ENCODE measurements at places on chromosomes 5 and 9.

- DNase-seq = no peak
Observed at GRCh38 chr5:71790433-71790832, 71.4 kb downstream of the CARTPT start.

DNA sequence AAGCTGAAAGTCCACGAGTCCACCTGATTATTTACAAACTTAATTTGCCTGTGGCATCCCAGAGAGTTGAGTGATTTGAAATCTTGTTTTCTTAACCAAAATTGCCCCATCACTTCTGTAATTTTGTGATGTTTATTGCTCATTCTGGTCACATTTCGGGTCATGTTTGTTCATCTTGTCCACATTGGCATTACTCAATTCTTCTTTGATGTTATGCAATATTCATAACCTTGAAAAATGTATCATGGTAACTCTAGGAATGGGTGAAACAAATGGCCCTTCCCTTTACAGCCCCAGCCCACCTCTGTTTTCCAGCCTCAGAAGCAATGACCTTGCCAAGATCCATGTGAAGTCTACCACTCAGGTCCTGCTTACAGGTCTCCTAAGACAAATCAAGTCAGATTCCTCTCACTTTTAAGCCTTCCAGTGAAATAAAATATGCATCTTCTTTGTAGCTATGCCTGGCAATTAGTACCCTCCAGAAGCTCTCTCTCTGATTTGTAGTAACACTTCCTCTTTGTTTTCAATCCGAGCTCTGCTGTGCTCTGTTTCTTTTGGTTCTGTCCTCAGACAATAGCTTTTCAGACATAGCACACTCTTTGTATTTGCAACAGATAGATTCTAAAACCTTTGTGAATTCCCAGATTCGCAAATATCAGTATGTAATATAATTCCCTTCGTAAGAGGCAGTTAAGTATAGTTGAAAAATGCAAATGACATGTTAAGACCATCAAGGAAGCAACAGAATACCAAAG is 330.3 kb upstream of the IRX1 start:
- no peak for DNase-seq

DNA sequence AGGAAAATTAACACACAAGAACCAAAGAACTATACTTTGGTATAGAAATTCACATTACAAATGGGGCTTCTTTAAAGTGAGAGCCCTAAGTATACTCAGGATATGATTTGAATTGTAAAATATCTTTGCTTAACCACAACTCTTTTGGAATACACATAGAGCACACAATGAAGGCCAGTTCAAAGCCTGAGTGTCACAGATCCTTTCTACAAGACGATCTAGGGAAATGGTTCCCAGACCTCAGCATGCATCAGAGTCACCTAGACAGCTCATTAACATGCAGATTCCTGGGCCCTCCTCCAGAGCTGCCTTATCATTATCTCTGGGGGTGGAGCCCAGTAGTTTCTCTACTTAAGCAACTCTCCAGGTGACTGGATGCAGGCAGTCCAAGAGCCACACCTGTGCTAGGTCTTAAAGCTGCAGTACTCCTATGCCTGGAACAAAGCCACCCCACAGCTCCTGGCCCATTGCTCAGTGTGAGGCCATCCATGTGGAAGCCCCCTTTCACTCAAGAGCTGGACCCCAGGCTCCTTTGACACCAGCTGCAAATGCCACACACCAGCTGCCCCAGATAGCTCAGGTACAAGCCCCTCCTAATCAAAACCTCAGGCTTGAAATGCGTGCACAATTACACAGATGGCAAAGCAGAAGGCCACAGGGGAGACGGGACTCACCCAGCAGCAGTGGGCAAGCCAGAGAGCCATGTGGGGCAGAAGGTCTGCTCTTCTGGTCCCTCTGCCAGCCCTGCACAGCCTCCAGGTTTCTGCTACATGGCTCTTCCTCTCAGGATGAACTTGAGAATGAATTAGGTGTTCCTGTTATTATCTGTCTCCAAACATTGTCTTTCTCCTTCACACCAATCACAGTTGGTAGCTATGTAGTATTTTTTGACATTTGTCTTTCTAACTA is 106.1 kb downstream of the SH3TC2 start:
- no peak for DNase-seq

DNA sequence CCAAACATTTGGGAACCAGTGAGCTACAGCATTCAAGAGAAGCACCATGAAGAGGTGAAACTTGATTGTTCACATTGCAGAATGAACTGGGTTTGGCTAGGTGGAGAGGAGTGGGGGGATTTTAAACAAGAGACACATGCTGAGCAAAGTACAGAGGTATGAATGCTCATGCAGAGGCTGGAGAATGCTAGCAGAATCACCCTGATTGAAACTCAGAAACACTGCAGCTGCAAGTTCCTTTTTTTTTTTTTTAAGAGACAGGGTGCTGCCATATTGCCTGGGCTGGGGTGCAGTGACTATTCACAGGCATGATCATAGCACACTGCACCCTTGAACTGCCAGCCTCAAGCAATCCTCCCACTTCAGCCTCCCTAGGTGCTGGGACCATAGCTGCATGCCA is 35.1 kb downstream of the DENND1A start:
- no peak for DNase-seq

DNA sequence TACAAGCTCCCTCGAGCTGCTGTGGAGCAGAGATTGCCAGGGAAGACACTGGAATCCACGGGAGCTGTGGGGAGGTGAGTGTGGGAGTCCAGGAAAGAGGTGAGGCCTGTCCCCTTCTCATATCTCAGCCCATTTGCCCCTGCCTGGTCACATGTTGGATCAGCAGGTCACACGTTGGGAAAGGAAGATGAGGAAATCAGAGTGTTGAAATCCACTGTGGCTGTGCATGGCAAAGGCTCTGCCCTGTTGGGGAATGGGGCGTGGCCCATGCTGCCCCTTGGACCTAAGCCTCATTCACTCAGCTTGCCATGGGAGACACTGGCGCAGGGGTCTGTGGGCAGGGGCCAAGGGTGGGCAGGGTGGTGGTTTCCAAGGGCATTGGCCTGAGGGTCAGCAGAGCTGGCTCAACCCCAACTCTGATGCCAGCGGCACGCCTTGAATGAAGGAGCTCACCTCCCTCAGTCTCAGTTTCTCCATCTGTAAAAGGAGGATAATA is 85.4 kb upstream of the CPEB4 start:
- no peak for DNase-seq

DNA sequence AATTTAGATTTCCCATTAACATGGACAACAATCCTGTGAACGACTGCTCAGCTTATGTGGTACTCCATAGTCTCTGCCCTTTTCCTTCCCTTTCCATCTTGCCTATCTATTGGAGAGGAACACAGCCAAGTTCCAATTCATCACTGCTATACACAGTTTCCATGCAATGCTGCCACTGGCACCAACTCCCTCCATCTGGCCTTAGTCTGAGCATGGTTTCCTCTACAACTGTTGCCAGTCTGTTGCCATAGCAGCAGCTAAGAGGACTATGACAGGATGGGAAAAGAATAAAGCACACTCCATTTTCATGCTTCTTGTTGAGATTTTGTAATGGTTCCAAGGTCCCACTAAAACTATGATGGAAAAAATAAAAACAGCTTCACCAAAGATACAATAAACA is 189.0 kb downstream of the HCN1 start:
- DNase-seq = no peak

GRCh38 chr5:58731641-58732040 is 148.8 kb downstream of the RAB3C start:
- DNase-seq = no peak

- no peak for DNase-seq
Observed at GRCh38 chr9:87862536-87863268, 20.0 kb upstream of the SPATA31E1 start.

DNA sequence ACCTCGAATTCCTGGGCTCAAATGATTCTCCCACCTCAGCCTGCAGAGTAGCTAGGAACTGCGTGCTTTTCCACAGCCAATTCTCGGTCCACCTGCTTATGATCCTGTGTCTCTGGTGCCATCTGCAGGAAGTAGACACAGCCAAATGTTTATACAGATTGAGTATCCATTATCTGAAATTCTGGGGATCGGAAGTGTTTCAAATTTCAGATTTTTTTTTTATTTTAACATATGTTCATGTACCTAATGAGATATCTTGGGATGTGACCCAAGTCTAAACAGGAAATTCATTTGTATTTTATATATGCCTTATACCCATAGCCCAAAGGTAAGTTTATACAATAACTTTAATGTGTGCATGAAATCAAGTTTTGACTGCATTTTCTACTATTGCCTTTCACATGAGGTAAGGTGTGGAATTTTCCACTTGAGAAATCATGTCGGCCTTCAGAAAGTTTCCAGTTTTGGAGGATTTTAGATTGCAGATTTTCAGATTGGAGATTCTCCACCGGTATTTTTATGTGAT is 89.5 kb downstream of the ESM1 start:
- no peak for DNase-seq

DNA sequence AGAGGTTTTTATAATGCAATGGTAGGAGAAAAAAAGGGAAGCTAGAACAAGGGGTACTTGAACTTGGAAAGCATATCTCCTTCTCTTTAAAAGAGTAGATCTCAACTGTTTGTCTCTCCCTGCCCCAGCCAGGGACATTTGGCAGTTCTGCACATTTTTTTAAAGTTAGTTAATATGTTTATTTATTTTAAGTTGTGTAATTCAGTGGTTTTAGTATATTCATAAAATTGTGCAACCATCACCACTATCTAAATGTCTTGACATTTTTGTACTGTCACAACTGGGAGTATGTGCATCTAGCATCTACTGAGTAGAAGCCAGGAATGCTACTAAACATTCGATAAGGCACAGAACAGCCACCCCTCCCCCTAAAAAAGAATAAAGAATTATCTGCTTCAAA is 103.5 kb upstream of the DPYSL3 start:
- no peak for DNase-seq

GRCh38 chr5:16756692-16757091 is 139.9 kb upstream of the RETREG1 start:
- no peak for DNase-seq

- no peak for DNase-seq
Observed at GRCh38 chr5:141709699-141710267, 27.8 kb upstream of the ARAP3 start.

DNA sequence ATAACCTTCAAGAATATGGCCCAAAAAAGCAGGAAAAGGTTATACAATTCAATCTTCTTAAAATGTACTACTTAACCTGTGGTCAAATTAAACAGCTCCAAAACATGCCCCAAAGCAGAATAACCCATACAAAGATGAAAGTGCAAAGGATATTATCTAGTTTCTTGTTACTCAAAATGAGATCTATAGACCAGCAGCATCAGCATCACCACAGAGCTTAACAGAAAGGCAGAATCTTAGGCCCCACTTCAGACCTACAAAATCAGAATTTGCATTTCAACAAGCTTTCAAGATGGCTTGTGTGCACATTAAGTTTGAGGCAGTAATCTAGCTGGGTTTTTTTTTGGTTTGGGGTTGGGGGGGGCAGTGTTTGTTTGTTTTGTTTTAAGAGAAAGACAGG is 54.0 kb downstream of the SCAI start:
- DNase-seq = no peak

- no peak for DNase-seq
Observed at GRCh38 chr9:127667127-127667844, 39.5 kb upstream of the CFAP157 start.

GRCh38 chr5:106680330-106680729 is 990.4 kb downstream of the EFNA5 start:
- no peak for DNase-seq

GRCh38 chr5:130102375-130102774 is 198.1 kb downstream of the CHSY3 start:
- DNase-seq = no peak

DNA sequence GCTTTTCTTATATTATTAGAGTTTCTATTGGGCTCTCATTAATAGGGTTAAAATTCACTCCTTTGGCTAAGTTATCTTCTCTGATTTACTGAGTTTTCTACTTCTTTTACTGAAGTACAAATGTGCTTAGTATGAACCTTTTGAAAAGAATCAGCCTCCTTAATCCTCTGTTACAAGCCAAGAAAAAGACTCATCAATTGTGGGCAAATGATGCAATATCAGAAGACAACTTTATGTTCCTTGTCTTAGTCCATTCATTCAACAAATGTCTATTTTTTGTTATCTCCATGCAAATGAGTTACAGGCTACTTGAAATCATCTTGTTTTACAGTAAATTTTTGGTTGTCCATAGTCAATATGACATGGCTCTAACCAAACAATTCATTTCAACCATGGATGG is 40.3 kb downstream of the SNCAIP start:
- DNase-seq = no peak

DNA sequence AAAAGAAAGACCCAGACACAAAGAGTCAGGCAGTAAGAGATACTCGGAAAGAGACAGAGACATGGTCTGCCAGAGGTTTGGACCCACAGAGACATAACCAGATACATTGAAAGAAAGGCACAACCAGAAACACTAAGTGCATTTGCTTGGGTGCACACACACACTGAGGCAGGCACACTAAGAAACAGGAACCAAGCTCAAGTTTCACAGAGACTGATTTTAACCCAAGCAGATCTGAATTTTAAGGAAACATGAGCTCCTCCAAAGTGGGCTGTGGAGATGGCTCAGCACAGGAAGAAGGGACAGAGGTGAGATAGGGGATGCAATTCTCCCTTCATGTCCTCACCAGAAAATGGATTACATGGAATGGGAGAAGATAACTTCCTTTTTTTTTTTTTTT is 9.5 kb downstream of the AQP3 start:
- no peak for DNase-seq

GRCh38 chr9:120384925-120385272 is 195.1 kb downstream of the CDK5RAP2 start:
- DNase-seq = no peak

- DNase-seq = no peak
Observed at GRCh38 chr5:32392039-32392438, 52.5 kb downstream of the ZFR start.

DNA sequence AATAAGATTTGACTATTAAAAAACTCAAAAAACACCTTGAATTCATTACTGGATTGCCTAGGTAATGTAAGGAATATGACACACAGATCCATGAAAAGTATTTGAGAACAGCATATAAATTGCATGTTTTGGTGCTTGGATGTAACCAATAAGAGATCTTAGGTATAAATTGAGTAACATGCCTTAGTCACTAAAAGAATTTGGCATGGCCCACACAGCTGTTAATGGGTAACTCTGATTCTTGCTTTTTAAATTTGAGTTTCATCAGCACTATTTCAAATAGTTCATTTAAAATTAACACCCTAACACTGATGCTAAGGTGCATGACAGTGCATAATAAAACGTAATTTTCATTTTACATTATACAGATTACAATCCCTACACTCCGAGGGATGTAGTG is 779.3 kb upstream of the WWC1 start:
- no peak for DNase-seq

DNA sequence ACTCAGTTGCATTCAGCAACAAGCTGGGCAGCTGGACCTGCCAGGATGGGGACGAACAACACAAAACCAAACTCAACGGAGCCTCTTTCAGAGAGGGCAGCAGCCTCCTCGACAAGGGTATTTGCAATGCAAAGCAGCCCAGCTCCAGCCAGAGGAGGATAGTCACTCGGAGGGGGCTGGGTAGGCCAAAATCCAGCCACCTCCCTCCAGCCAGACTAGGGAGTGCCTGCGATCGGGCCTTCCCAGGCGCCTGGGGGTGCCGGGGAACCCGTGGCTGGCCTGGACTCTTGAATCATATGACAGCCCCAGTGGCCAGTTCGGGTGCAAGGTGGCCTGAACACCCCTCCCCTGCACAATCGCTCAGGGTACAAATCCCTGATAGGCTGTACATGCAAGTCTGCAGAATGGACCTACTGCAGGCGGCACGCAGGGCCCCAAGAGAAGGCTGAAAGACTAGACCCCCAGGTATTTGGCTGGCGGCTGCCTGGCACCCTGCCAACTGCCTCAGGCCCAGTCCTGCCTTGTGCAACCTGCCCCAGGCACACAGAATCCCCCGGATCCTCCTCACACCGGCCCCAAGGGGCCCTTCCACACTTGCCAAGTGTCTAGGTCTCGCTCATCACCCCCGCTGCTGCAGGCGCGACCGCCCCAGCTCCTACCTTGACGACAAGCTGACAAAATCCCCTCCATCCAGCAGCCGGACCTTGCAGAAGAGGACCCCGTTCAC is 1.3 kb downstream of the EEIG1 start:
- DNase-seq = no peak

Data from GM18507 (cell line).